ENCODE measurements at places on chromosomes 7 and 10. TPM values are rescaled to one million over a fixed set of nuclear protein-coding genes. Genes with fewer than 3 reads are reported as not detected.

- DNase-seq: no peak
These were observed 72.0 kb downstream of the SCRN1 start for GRCh38 chr7:29917641-29918040.

The UPK3B gene
- total RNA-seq: 1.5 TPM

GRCh38 chr7:37348982-37349381, 99.7 kb downstream of the ELMO1 start:
- DNase-seq: no peak

DNA sequence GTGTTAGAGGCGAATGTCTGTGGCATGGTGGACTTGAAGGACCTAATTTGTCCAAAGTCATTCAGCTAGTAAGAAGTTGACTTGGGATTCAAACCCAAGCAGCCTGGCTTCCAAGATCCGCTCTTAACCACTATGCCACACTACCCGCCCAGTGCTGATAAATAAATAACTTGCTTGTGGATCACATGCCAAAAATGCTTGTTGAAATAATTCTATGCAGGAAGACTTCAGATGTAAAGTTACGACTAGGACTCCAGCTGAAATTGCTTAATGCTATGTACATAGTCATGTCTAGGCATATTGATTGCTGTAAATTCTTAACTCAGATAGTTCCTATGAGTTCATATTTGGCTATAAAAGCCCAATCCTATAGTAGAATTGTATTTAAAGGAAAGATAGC, 76.0 kb downstream of the PLXDC2 start:
- no peak for DNase-seq

DNA sequence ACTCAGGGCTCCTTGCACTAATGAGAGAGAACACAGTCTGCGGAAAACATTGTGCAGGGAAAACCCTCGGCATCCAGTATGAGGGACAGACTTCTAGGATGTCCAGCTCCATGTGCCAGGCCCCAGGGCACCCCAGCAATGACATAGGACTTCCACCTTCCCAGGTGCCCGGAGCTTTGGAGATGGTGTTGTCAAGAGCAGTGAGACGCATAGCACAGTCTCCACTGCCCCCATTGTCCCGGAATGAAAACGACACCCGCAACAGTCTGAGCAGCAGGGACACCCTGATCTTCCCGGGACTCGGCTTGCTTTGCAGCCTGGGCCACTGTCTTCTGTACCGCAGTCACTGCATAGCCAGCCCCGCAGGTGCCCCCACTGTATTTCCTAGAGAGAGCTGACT, 339.2 kb upstream of the ADARB2 start:
- DNase-seq: no peak

DNA sequence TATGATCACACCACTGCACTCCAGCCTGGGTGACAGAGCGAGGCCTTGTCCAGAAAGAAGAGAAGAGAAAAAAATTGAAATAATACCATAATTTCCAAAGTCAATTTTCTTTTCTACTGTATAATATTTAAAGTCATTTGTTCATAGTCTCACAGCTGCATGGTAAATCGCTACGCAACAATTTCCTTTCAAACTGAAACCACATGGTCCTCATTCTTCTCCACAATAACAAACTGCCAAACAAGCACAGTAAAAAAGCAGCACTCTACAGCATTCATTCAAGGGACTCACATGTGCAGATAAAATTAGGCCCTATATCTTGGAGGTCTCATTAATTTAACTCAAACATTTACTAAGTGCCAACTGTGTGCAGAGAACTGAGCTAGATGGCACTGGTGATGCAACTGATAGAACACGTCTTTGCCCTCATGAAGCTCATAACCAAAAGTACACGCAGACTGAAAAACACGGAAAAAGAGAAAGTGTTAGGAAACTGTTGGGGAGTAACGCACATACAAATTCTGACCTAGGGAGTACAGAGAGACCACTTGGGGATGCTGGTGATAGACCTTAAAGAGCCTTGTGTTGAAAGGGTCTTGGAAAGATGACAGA, 68.4 kb upstream of the SRRM3 start:
- peak; percentile 21 for DNase-seq

DNA sequence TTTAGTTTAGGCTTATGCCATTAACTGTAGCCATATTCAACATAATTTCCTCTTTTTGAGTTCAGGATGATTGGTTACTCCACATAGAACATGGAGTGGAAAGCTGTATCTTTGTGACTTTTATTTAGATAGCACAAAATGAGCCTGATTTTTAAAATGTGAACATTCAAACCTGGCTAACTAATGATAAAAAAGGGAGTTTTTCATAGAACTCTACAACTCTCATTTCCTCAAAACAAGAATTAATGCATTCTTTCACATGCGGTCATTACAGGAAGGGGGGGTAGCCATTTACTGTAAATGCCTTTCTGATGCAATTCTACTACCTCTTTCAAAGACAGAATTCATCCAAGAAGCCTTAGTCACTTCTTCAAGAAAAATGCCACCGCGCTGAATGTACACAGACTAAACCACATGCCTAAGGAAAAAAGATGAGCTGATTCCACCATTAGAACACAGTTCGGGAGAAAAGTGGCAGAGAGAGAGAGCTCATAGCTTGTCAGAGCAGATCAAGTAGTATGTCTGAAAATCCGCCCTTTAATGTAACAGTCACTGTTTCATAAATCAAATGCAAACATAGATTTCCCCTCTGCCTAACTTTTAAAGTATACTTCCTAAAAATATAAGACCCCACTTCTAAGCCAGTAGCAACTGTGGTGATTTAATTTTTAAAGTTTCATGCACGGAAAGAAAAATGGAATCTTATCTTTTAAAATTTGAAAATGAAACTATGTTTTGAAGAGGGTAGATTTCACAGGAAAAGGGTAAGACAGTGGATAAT, 226.4 kb upstream of the KLF14 start:
- peak; percentile 68 for DNase-seq

The SDK1 gene
- 0.10 TPM for total RNA-seq

- no peak for DNase-seq
These were observed 40.6 kb downstream of the AKR1B15 start for GRCh38 chr7:134589491-134589941.

GRCh38 chr7:122887198-122887597, 938 bp upstream of the CADPS2 start:
- no peak for DNase-seq

DNA sequence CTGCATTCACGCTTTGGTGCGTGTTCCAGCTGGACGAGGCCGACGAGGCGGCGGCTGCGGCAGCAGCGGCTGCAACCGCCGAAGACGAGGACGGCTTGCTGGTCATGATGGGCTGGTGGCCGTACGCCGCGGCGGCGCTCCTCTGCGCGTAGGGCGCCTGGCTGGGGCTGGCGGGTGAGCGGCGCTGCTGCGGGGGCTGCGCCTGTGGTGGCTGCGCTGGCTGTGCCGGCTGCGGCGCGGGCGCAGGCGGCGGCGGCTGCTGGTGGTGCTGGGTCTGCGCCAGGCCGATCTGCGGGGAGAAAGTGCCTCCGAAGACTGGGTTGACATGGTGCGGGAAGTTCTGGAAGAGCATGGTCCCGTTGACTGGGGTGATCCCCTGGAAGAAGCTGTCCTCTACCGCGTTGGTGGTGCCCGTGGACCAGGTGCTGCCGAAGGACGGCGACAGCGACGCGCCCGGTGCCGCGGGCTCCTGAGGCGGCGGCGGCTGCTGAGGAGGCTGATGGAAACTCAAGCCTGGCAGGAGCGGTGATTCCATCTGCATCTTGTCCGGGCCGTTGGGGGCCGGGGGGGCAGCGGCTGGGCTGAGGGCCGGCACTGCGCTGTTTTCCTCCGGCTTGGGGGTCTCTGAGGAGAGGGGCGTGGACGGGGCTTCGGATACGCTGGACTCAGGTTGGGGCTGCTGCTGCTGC, 51.1 kb downstream of the CPEB3 start:
- DNase-seq: peak; percentile 30

DNA sequence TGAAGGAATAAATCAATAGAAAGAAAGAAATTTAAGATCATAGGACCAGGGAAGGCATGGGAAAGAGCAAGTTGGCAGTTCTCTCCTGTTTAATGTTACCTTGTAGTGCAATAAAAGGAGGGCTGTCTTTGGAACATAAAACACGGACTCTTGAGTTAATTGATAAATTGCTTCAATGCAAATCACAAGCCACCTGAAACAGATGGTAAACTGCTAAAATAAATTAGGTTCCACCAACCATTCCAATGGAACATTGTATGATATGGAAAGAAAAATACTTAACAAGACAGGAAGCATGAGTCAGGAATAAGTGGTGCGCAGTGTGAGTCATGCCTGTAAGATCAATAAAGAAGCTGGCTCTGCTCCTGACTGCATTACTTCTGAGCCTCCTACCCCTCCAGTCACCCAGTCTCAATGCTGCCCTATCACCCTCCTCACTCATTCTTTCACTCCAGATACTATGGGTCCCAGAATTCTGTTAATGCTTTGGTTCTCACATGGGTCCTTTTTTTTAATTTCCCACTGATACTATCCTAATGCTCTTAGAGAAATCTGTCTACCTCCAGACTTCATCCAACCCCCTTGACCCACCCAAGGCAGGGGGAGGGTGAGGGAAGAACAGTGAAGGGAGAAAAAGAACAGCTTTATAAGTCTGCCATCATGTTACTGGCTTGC, 78.9 kb downstream of the LRRC17 start:
- no peak for DNase-seq

GRCh38 chr7:143012409-143012808, 14.5 kb downstream of the OR9A2 start:
- DNase-seq: no peak

- DNase-seq: no peak
These were observed 406.5 kb downstream of the PLXNA4 start for GRCh38 chr7:132169730-132170129.

The EFCAB10 gene
- total RNA-seq: not detected

The FAM221A gene
- 4.5 TPM for total RNA-seq

GRCh38 chr7:108815815-108816214, 246.1 kb downstream of the DNAJB9 start:
- DNase-seq: no peak

The NPSR1 gene
- total RNA-seq: not detected

- no peak for DNase-seq
These were observed 21.7 kb downstream of the RAB18 start for GRCh38 chr10:27525819-27526218.
